ENCODE measurements at places on chromosomes 5 and 9. TPM values are rescaled to one million over a fixed set of nuclear protein-coding genes. Genes with fewer than 3 reads are reported as not detected.

DNA sequence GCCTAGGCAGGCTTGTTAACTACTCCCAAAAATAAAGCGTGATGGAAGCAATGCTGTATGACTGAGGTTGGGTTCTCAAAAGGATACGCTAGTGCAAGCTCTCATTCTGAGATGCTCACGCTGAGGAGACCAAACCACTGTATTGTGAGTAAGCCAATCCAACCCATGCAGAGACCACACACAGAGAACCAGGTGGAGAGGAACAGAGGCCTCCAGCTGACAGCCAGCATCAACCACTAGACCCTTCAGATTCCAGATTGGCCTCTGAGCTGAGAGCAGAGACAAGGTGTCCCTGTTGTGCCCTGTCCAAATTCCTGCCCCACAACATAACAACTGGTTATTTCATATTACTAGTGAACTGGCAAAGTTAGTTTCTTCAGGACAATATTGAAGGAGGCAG is 4.5 kb downstream of the TSTD2 start:
- no peaks in the 10 kb centered on the region for H3K36me3 ChIP-seq
- no peaks in the 10 kb centered on the region for H3K27me3 ChIP-seq
- H3K27ac ChIP-seq, result peak overlapping the region; percentile 85

DNA sequence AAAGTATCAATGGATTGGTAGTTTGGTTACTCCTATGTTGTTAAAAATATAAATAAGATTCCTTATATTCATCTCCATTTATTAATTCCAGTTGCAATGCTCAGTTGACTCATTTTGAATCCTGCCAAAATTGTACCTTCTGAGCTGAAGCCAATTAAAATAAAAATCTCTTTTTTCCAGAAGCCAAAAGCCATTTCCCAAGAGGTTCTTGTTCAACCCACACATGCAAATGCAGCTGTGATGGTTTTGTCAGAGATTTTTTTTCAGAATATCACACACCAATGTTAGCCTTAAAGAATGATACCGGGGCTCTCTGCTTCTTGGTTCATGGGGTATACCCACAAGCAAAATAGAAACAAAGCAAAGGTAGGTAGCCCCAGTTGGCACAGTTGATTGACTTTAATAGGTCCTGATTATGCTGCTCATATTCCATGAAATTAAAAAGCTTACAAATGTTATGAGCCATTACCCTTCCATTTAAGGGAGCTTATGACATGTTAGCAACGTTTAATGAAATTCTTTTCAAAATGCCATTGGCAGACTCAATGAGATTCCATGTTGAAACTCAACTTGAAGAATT is 208.0 kb downstream of the SGCD start:
- no peak overlapping the region for H3K4me3 ChIP-seq
- H3K27me3 ChIP-seq, result no peaks in the 10 kb centered on the region
- no peak for DNase-seq
- H3K36me3 ChIP-seq, result no peaks in the 10 kb centered on the region
- no peaks in the 10 kb centered on the region for H3K4me1 ChIP-seq

DNA sequence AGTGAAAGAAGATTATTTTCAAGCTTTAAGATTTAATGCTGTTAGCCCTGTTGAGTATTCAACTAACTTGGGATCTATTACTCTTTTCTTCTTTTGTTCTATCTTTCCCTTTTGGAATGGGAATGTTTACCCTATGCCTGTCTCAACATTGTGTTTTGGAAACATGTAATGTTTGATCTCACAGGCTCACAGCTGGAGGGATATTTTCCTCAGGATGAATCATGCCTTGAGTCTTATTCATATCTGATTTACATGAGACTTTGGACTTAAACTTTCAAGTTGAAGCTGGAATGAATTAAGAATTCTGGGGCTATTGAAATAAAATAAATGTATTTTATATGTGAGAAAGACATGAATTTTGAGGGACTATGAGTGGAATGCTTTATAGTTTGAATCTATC is 607.8 kb upstream of the PTGER4 start:
- H3K4me3 ChIP-seq, result no peak overlapping the region
- no peak for DNase-seq
- no peaks in the 10 kb centered on the region for H3K27me3 ChIP-seq
- no peaks in the 10 kb centered on the region for H3K4me1 ChIP-seq
- no peaks in the 10 kb centered on the region for H3K36me3 ChIP-seq

GRCh38 chr9:14912859-14913258 is 2.6 kb upstream of the FREM1 start:
- peaks cover 18% of the 10 kb centered on the region for H3K4me1 ChIP-seq
- H3K36me3 ChIP-seq, result no peaks in the 10 kb centered on the region
- no peaks in the 10 kb centered on the region for H3K27me3 ChIP-seq
- H3K27ac ChIP-seq, result no peak overlapping the region

GRCh38 chr5:154072414-154073171 is 33.8 kb downstream of the MFAP3 start:
- H3K36me3 ChIP-seq, result no peaks in the 10 kb centered on the region
- DNase-seq, result peak; percentile 82
- peaks cover 18% of the 10 kb centered on the region for H3K4me1 ChIP-seq
- H3K27ac ChIP-seq, result no peak overlapping the region
- H3K27me3 ChIP-seq, result peaks cover 16% of the 10 kb centered on the region
- H3K4me3 ChIP-seq, result no peak overlapping the region

DNA sequence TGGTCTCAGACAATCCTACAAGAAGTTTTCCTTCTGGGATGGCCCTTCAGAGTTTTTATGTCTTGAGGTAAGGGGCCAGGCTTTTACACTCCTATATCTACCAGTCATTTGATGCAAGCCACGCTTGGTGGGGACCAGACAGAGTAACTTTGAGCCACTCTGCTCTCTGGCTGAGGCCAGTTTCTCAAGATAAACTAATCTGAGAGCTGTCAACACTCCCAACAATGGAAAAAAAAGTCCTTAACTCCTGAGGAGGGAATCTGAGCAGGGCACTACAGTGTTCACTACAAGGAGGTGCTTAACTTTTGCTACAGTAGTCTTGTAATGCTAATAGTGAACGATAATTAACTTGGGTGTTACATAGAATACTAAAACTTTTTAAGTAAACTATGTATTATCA is 62.7 kb downstream of the MRPS30 start:
- H3K27ac ChIP-seq, result peak overlapping the region; percentile 56
- no peak overlapping the region for H3K4me3 ChIP-seq
- no peak for DNase-seq
- H3K36me3 ChIP-seq, result no peaks in the 10 kb centered on the region

DNA sequence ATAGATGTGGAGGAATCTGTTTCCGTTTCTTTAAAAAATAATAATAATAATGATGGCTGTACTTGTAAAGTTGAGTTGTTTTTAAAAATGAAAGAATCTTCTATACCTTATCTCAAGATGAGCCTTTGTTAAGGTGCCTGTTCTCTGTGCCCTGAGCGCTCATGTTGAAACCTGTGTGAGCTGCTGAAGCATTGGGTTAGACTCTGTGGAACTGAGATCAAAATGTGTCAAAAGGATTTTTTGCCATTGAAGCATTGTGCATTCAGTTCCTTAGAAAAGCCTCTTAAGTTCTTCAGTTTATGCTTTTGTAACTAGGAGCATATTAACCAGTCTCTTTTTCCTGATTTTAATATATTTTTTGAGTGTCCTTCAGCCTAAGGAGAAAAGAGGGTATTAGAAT is 67.7 kb downstream of the NUP214 start:
- no peak for DNase-seq
- no peak overlapping the region for H3K4me3 ChIP-seq
- peaks cover 38% of the 10 kb centered on the region for H3K36me3 ChIP-seq
- H3K4me1 ChIP-seq, result no peaks in the 10 kb centered on the region
- no peak overlapping the region for H3K27ac ChIP-seq

DNA sequence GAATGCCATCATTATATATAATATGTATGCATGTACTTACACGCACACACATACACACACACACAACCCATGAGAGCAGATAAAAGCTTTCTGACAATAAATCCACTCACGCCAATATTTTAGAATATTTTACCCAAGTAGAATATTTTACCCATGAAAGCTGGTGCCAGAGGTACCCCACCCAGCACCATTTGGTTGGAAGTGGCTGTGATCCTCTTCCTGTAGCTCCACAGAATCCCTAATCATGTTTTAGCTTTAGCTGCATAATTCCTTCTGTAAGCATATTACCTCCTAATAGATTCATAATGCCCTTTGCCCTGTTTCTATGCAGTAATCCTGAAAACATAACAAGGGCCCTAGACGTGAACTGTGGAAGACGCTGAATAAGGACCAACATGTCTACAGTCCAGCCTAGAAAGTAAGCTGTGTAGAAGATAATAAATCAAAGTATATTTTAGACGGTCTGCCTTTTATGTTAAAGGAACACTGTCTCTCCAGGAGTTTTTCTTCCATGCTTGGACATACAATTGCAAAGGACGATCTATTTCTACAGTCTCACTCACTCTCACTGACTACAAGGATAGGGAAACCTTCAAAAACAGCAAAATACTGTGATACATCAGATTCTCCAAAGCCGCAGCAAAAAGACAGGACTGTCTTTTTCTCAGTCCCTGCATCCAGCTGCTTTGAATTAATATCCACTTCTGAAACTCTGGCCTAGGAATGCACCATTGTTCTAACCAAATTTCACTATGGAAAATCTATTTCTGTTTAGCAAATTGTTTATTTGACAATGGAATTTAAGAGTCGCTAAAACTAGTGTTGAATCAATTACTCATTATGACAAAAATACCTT is 98.2 kb downstream of the USP20 start:
- H3K36me3 ChIP-seq, result no peaks in the 10 kb centered on the region
- no peak overlapping the region for H3K4me3 ChIP-seq
- no peak for DNase-seq
- H3K27ac ChIP-seq, result peak overlapping the region; percentile 6
- peaks cover 17% of the 10 kb centered on the region for H3K4me1 ChIP-seq

The FAM153A gene
- 3.7 TPM for total RNA-seq

The ADAMTS2 gene
- 8.8 TPM for total RNA-seq

The IL31RA gene
- not detected for total RNA-seq

The SPACA9 gene
- total RNA-seq, result 6.4 TPM

The RNF180 gene
- 9.1 TPM for total RNA-seq

Data from cardiac muscle cell (in vitro differentiated cells and primary cell).